ENCODE measurements at places on chromosomes 6 and 20. TPM values are rescaled to one million over a fixed set of nuclear protein-coding genes. Genes with fewer than 3 reads are reported as not detected.

Gene ERVFRD-1
- not detected for total RNA-seq

Gene PET117
- total RNA-seq: 26.5 TPM

Gene CCDC170
- 0.14 TPM for total RNA-seq

Gene PRRC2A
- total RNA-seq: 85.2 TPM

Gene TCF15
- total RNA-seq: not detected

Gene LINC00237
- not detected for total RNA-seq

Gene CDSN
- not detected for total RNA-seq

Gene DSP
- 48.9 TPM for total RNA-seq

Gene THBD
- 35.3 TPM for total RNA-seq

Gene SCRT2
- not detected for total RNA-seq

Gene CST4
- total RNA-seq: not detected

Gene ENPP5
- not detected for total RNA-seq

Gene TULP1
- total RNA-seq: not detected

Gene TPBG
- total RNA-seq: 39.9 TPM

Gene SLC35D3
- total RNA-seq: 0.07 TPM

Gene PGC
- total RNA-seq: not detected

Gene BPI
- not detected for total RNA-seq

Gene APOBEC2
- total RNA-seq: not detected

Gene KAT14
- total RNA-seq: 10.0 TPM

Gene GPLD1
- total RNA-seq: 1.3 TPM

Gene UBR2
- total RNA-seq: 7.5 TPM

Gene PLEKHG1
- 0.26 TPM for total RNA-seq

All from A549 treated with RU486 at 1 μM for 4 hours (cell line).